ENCODE measurements at places on chromosomes 3 and 15.
A peak's percentile ranks its signal among the peaks of the same experiment; 100 is the strongest.

DNA sequence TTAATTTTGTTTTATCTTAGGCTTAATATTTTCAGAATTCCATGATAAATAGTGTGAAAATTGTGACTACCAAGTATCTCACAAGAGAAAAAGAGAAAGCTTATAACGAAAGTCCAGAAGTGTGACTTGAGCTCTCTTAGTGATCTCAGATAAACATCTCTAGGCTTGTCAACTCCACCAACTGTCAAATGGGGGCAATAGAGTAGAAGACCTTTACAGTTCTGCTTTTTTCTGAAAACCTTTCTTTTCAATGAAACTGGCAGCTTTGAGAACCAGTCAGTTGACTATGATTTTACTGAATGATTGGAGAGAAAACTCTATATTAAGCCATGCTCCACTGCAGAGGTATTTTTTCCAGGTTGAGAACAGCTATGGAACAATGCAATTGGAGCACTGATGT, 119.2 kb upstream of the TP63 start:
- no peak for DNase-seq

DNA sequence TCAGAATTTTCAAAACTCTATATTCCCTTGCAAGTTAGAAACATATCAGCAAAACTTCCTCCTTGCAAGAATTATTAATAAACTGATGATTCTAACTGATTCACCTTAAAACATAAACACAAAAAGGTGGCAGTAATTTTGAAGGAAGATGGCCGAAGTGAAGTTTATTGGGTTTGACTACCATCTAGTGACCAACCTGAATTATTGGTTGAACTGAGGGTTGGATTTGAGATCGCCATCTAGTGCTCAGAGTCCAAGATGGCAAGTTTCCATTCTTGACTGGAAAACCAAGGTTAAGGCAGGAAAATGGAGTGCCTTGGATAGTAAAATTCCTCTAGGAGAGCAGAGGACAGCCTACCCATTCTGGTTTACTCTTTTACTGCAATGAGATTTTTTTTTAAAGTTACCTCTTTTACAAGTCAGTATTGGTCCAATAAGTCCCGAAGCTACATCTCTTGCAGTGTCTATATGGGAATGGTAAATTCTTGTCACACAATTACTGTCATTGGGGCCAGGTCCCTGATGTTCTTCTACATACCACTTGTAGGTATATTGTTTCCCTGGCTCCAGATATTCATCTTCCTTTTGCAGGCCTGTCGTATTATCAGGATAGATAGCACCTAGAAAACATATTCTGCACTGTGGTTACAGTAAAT, 51.6 kb upstream of the CP start:
- DNase-seq = no peak

DNA sequence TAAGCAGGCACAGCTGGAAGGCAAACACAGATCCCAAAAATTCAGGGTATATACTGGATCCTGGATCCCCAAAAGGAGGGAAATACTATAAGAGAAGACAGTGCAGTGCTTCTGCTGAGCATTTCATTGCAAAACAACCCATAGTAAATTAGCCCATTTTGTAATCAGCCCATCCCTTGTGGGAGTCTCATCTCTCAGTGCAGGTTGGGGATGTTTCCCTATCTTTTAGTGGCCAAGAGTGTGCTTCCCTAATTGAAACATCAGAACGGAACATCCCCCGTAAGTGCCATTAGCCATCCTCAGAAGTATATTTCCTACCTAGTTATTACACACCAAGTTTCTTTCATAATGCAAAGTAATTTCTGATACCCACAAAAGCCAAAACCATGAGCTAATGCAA, 11.2 kb upstream of the MTMR14 start:
- DNase-seq = no peak

DNA sequence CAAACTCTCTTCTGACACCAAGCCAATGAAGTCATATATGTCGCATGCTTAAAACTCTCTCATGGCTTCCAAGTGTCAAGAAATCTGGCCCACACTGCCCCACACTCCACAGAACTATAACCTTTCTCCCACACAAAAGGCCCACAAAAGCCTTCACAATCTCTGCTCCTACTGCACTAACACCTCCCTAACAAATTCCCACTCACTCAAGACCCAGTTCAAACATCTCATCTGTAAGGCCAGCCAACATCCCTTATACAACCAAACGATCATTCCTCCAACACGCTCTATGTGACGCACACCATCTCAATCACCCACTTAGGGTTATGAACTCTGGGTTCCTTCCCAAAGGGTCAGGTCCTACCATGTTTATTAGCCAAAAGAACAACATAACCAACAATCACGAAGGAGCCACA, 13.5 kb downstream of the TBC1D2B start:
- DNase-seq = no peak

- DNase-seq = no peak
These were observed 40.6 kb downstream of the MYO5C start for GRCh38 chr15:52255008-52255407.

- DNase-seq = no peak
These were observed 393.5 kb downstream of the RSL24D1 start for GRCh38 chr15:54803134-54803808.

DNA sequence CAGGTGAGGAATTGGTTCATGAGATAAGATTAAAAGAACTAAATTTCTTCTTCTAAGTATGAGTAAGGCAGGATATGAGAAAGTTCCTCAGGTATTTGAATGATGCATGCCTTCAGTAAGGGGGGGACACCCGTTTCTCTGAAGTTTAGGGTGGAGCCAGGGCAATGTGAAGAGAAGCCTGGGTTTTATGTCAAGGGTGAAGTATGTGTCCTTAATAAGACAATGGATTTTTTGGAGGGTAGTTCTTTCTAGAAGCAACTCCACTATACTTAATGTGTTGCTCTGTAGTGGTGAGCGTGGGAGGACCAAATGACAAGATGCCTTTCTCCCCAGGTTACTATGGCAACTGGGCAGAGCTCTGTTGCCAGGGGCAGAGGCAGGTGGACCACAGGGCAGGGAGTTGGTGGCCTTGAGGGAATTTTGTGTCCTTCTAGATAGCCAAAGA, 44.0 kb downstream of the PHLDB2 start:
- no peak for DNase-seq

GRCh38 chr15:57506422-57506821, 85.3 kb upstream of the MYZAP start:
- DNase-seq = no peak

DNA sequence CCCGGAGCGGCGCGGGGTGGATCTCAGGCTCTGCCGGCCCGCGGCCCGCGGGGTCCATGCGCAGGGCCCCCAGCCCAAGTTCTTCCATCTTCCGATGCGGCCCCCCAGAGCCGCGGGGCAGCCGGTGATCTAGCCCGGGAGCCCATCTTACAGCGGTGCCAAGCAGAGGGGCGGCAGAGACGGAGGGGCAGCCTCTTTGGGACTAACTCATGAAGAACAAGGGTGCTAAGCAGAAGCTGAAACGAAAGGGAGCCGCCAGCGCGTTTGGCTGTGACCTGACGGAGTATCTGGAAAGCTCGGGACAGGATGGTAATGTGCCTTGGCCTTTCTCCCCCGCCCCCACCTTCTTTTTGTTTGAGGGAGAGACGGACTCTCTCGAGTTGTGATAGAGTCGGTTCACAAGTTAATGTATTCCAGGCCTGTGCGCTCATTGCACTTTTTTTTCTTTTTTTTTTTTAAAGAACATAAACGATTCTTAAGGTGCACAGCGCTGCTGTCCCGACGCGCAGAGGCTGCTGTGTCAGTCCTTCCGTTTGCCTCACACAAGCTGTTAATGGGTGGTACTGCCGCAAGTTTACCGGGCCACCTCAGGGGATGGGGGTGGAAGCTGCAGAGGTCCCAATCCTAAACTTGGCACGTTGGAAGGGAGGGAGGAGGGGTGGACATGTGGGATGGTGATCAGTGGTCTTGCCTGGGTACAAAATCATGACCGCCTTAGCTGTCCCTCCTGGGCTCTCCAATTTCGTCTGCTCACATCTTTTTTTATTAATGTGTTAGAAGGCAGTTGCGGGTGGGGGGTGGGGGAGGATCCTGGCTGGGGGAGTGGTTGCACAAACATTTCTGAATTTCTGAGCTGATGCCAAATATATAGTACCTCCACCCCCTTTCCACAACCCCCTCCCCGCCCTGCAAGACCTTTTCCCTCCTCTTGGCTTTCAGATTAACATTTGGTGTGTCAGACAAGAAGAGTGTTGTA, 801 bp downstream of the ARHGAP31 start:
- peak; percentile 66 for DNase-seq

DNA sequence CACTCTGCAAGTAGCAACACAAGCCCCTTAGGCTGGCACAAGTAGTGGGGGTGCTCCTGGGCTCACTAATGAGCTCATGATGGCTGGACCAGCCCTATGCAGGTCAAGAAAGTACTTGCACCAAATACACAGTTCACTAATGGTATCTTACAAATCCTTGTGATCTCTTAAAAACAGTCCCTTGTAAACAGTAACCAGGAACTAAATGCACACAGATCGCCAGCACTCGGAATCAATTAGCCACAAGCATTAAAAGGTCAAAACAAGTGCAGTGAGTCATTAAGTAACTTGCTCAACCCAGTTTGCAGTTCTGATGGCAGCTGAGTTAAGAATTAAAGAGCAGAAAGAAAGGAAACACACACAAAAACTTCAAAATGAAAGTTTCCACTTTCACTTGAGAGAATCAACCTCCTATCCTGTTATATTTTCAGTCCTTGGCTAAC, 43.2 kb downstream of the ARHGEF3 start:
- no peak for DNase-seq

- no peak for DNase-seq
These were observed 140.3 kb downstream of the NR2F2 start for GRCh38 chr15:96470681-96471310.

- DNase-seq = peak; percentile 68
These were observed 1.2 kb downstream of the SHISA5 start for GRCh38 chr3:48502728-48503168.

- no peak for DNase-seq
These were observed 98.3 kb downstream of the ANO10 start for GRCh38 chr3:43523454-43524053.

DNA sequence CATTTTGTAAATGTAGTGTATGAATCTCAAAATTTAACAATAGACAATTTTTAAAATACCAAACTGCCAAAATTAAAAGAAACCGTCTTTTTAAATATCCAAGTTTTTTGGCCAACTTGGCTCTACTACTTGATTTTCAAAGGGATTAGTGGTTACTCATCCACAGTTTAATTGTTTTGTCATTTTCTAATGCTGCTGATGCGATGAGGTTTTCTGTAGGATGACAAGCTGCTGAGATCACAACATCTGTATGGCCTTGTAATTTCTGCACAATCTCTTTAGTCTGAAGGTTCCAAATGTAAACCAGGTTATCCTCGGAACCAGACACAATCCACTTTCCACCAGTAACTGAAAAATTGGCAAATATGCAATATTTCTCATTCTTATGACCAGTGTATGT, 1.5 kb downstream of the WDR5B start:
- no peak for DNase-seq

DNA sequence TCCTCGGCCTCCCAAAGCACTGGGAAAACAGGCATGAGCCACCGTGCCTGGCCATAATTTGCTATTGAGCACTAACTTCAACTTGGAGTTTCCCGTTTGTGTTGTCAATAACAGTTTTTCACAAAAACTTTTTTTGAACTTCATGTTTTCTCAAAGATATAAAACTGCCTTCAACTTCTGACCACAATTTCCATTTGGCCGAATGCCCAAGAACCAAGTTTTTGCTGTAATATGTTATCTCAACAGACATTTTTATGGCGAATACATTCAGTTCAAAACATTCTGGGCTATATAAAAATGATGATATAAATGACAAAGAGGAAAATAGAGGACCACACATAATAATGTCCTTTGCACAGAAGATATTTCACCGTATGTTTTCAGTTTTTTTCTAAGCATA, 56.4 kb downstream of the NEDD4 start:
- DNase-seq = no peak

GRCh38 chr3:111605493-111605892, 10.3 kb upstream of the ZBED2 start:
- no peak for DNase-seq

- no peak for DNase-seq
These were observed 236.7 kb downstream of the ADAMTSL3 start for GRCh38 chr15:83890587-83890986.

GRCh38 chr3:177658354-177658753, 461.1 kb upstream of the TBL1XR1 start:
- DNase-seq = no peak

- DNase-seq = no peak
These were observed 510.3 kb downstream of the ZIC1 start for GRCh38 chr3:147919496-147919895.

GRCh38 chr3:58492494-58492905, 604 bp downstream of the KCTD6 start:
- no peak for DNase-seq

DNA sequence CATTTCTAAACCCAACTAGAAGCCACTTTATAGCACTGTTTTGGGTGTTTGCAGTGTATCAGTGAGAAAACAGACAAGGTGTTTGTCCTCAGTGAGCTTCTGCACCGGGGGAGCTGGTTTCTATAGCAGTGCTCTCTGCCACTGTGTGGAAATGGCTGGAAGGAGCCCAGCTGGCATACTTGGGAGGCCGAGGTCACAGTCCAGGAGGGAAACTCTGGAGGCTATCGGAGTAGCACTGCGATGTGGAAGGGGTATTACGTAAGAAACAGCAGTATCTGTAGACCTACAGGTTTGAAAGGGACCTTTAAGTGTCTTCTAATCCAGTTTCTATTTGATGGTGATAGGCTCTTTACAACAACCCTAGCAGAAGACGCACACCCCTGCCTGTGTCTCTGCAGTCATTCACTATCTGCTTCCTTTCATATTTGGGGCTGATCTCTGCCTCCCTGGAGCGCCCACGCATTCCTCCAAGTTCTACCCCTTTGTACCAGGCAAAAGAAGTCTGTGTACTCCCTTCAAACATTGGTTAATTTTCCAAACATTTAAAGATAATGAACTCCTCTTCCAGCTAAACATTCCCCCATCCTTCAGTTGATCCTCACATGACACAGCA, 87.4 kb upstream of the ADAMTS17 start:
- peak; percentile 35 for DNase-seq

- no peak for DNase-seq
These were observed 98.4 kb upstream of the PFN2 start for GRCh38 chr3:150069154-150069527.

GRCh38 chr3:84066915-84067314, 891.9 kb upstream of the CADM2 start:
- no peak for DNase-seq

DNA sequence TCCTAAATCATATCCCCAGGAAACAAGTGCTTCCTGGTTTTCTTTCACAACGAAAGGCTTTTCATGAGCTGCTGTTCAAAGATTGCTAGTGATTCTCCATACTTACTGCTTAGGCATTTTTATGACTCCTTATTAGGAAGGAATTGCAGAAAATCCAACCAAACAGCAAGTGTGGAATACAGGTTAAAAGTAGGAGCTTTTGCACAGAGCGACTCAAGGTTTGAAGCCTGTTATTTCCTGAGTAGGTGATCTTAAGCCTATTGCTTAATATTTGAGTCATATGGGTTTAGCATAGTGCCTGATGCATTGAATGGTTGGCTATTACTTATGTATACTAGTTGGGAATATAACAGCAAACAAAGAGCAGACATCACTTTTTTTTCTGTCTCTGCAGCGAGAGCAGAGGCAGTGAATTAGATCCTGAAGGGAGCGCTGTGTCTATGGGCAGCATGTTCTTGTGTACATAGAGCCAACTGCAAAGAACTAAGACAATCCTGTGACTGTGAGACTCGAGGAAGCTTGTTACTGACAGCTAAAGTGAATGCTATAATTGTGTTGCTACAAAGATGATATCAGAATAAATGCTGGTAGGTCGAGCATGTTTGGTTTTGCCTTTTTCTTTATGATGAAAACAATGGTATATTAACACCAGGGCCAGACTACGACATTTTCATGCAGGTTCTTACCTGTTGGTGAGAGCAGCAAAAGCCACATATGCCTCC, 6.3 kb downstream of the TM4SF1 start:
- no peak for DNase-seq

GRCh38 chr15:61064651-61065050, 164.5 kb downstream of the RORA start:
- DNase-seq = no peak
